Activated T-helper 1 cell treated with anti-CD3 and anti-CD28 coated beads, Interleukin-12 subunit alpha, Interleukin-12 subunit beta, Interleukin-2, Interleukin-4 antibody, amounts not matched to agents 30 ng/mL and 10 ng/mL and 1 ng/mL, durations not matched to agents 14 hours and 24 hours and 36 hours (primary cell): ENCODE measurements at places on chromosomes 11 and 22. TPM values are rescaled to one million over a fixed set of nuclear protein-coding genes. Genes with fewer than 3 reads are reported as not detected.

DNA sequence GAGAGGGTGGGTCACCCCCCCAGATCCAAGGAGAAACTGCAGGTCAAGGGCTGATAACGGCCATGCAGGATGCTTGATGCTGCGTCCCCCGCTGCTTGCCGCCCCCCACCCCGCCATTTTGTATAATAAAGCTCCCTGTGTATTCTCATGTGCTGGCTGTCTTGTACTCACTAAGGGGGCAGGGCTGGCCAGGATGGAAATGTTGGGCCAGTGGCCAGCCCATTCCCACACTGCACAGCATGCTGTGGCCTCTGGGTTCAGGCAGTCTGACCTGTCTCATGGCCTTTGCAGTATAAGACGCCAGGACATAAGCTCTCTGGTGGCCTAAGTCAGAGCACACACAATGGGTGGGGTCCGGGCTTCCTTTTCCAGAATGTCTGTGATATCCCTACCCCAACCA, 421 bp upstream of the PRR33 start:
- peaks cover 13% of the 10 kb centered on the region for H3K27me3 ChIP-seq
- no peak overlapping the region for H3K27ac ChIP-seq
- DNase-seq: no peak
- H3K36me3 ChIP-seq: peaks cover 18% of the 10 kb centered on the region

DNA sequence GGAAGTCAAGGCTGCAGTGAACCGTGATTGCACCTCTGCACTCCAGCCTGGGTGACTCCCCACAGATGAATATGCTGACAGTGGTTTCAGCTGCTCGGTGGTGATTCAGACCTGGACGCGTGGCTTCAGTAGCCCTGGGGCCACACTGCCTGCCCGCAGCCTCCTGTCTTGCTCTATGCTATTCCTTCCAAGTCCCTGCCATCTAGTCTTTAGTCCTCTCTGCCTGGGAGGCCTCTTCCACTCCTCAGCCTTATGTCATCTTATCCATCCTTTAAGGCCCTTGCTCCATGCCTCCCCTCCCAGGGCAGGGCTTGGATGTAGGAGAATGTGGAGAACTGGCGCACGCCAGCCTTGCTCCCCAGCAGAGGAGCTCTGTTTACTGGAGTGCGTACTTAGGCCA, 23.0 kb downstream of the YDJC start:
- H3K27me3 ChIP-seq: no peaks in the 10 kb centered on the region
- no peak for DNase-seq
- H3K4me3 ChIP-seq: no peak overlapping the region
- H3K36me3 ChIP-seq: peaks cover 17% of the 10 kb centered on the region
- H3K27ac ChIP-seq: no peak overlapping the region
- peaks cover 24% of the 10 kb centered on the region for H3K4me1 ChIP-seq

DNA sequence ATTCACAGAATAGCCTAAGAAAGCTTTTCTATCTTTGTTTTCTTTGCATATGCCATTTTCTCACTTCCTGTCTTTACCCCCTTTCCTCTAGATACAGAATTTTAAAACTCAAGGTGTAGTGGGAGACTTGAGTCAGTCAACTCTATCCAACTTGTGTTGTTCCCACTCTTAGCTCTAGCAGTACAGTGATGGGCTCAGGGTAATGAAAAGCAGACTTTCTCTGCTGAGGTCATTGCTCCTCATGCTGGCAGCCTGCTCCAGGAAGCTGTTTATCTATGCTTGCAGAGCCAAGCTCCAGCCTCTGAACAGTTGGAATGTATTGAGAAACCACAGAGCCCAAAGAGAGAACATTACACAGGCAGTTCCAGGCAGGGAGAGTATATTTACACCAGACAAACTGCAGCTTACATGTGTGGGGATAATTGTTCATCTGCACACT, 68.1 kb downstream of the CSTPP1 start:
- no peak overlapping the region for H3K27ac ChIP-seq
- H3K4me1 ChIP-seq: peaks cover 26% of the 10 kb centered on the region
- no peaks in the 10 kb centered on the region for H3K27me3 ChIP-seq
- H3K36me3 ChIP-seq: peaks cover 2% of the 10 kb centered on the region

- no peak overlapping the region for H3K27ac ChIP-seq
- H3K36me3 ChIP-seq: no peaks in the 10 kb centered on the region
- peaks cover 6% of the 10 kb centered on the region for H3K27me3 ChIP-seq
Measured at GRCh38 chr11:45470151-45470793, 184.1 kb upstream of the SYT13 start.

DNA sequence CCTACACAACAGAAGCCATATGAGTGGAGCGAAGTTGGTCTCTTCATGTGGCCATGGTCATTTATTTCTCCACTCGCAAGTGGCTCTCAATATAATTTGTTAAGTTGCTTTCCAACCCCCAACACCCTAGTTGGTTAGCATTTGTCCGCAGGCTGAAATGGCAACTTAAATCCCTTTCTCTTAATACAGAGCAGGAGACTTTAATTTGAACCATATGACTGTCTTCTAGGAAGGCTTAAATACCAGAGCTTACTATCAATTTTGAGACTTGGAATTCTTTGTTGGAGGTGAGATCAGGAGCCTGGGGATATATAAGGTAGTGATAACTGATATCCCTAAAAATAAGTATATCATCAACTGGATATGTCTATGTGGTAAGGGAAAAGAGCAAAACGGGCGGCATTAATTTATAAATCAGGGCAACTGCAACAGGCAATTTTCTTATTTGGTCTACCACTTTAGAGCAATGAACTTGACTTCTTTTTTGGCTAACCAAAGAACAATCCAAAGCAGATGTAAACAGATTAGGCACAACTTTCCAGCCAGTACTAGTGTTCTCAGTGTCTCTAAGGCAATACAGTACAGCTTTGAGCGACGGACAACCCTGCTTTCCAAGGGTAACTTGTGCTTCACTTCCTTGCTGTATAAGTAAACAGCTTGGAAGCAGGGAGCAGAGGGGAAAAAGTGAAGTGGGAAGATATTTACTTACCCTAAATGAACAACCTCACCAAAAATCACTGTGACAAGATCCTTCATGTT, 74.7 kb upstream of the APOA1 start:
- H3K4me3 ChIP-seq: no peak overlapping the region
- no peaks in the 10 kb centered on the region for H3K27me3 ChIP-seq
- no peak for DNase-seq
- H3K36me3 ChIP-seq: peaks cover 11% of the 10 kb centered on the region
- H3K27ac ChIP-seq: no peak overlapping the region

DAGLA gene
- total RNA-seq: 0.18 and 0.20 TPM in 2 replicates

DNA sequence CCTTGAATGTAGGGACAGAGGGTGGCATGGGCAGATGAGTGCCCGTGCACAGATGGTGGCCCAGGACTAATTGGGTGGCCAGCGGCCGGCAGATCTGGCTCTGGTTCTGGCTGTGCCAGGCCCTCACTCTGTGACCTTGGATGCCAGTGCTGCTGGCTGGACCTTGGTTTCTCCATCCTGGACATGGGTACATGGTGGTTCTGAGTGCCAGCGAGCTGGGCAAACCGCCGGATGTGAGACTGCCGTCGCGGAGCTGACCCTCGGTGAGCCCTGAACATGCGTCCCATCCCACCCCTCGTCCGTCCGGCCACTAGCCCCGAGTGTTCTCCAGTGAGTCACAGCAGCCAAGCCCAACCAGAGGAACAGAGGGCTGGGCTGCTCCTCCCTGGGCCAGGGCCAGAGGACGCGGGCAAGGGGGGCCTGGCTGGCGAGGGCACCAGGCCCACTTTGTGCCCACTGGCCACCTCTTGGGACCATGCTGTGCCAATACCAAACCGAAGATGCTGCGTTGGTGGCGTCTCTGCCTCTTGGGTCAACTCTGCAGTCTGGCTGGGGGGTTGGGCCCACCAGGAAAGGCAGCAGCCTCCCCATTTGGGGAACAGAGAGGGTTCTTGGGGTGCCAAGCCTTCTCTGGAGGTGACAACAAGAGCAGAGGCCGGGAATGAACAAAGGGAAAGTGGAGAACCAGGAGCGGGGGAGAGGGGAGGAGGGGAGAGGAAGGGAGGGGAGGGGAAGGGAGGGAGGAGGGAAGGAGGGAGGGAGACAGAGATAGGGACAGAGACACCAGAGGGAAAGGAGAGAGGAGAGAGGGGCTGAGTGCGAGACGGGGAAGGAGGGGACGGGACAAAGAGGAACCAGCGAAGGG, 10.7 kb downstream of the LSP1 start:
- H3K4me1 ChIP-seq: no peaks in the 10 kb centered on the region
- H3K27me3 ChIP-seq: no peaks in the 10 kb centered on the region
- peaks cover 3% of the 10 kb centered on the region for H3K36me3 ChIP-seq

SCGB1A1 gene
- total RNA-seq: not detected in 2 replicates

GRCh38 chr22:17281026-17281425, 61.8 kb upstream of the ADA2 start:
- H3K36me3 ChIP-seq: no peaks in the 10 kb centered on the region
- peak overlapping the region; percentile 77 for H3K4me3 ChIP-seq
- peaks cover 31% of the 10 kb centered on the region for H3K4me1 ChIP-seq
- DNase-seq: no peak
- peak overlapping the region; percentile 97 for H3K27ac ChIP-seq

JRKL gene
- total RNA-seq: 9.6 and 10.2 TPM in 2 replicates

GRCh38 chr11:60059521-60060240, 3.2 kb downstream of the MS4A3 start:
- no peak for DNase-seq
- no peaks in the 10 kb centered on the region for H3K27me3 ChIP-seq
- no peaks in the 10 kb centered on the region for H3K4me1 ChIP-seq
- H3K36me3 ChIP-seq: no peaks in the 10 kb centered on the region
- H3K4me3 ChIP-seq: no peak overlapping the region

- no peak for DNase-seq
- H3K36me3 ChIP-seq: no peaks in the 10 kb centered on the region
- no peak overlapping the region for H3K27ac ChIP-seq
- peaks cover 8% of the 10 kb centered on the region for H3K27me3 ChIP-seq
- H3K4me1 ChIP-seq: no peaks in the 10 kb centered on the region
Measured at GRCh38 chr11:43984519-43985385, 42.3 kb downstream of the C11orf96 start.

DNA sequence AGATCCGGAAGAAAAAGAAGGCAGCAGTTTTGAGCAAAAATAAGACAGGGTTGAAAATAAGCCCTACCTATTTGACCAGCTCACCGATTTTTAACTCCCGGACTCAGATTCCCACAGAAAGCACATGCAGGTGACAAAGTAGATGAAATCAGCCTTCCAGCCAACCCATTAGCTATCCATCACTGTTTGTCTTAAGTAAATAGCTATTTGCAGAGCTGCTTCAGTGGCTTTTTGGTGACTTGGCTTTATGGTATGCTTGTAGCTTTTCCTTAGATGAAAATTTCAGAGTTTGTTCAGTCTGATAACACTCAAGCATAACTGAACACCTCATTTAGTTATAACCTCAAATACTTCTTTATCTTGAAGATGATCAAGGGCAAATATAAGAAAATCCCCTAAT, 192.6 kb downstream of the HIPK3 start:
- H3K27me3 ChIP-seq: peaks cover 10% of the 10 kb centered on the region
- no peak for DNase-seq
- H3K27ac ChIP-seq: no peak overlapping the region
- H3K4me3 ChIP-seq: no peak overlapping the region

GRCh38 chr11:113151521-113151920, 162.9 kb upstream of the TTC12 start:
- H3K27ac ChIP-seq: no peak overlapping the region
- H3K36me3 ChIP-seq: no peaks in the 10 kb centered on the region
- no peak for DNase-seq

- no peaks in the 10 kb centered on the region for H3K4me1 ChIP-seq
- H3K27me3 ChIP-seq: peaks cover 2% of the 10 kb centered on the region
- no peak for DNase-seq
Measured at GRCh38 chr11:83521647-83522596, 235.8 kb upstream of the CCDC90B start.

GRCh38 chr22:36921309-36922104, 8.1 kb downstream of the CSF2RB start:
- peaks cover 7% of the 10 kb centered on the region for H3K27me3 ChIP-seq
- H3K4me3 ChIP-seq: no peak overlapping the region
- H3K36me3 ChIP-seq: peaks cover 1% of the 10 kb centered on the region
- H3K4me1 ChIP-seq: peaks cover 22% of the 10 kb centered on the region
- H3K27ac ChIP-seq: peak overlapping the region; percentile 8
